ENCODE measurements at places on chromosomes 4 and X.

- no peaks in the 10 kb centered on the region for H3K36me3 ChIP-seq
- no peak overlapping the region for H3K27ac ChIP-seq
- no peaks in the 10 kb centered on the region for H3K27me3 ChIP-seq
- H3K4me1 ChIP-seq: no peaks in the 10 kb centered on the region
- no peak overlapping the region for H3K4me3 ChIP-seq
Measured at GRCh38 chr4:142824368-142824767, 21.7 kb downstream of the INPP4B start.

- H3K27me3 ChIP-seq: no peaks in the 10 kb centered on the region
- no peaks in the 10 kb centered on the region for H3K36me3 ChIP-seq
- H3K27ac ChIP-seq: no peak overlapping the region
- no peak overlapping the region for H3K4me3 ChIP-seq
Measured at GRCh38 chr4:187666697-187667494, 328.7 kb upstream of the ZFP42 start.

DNA sequence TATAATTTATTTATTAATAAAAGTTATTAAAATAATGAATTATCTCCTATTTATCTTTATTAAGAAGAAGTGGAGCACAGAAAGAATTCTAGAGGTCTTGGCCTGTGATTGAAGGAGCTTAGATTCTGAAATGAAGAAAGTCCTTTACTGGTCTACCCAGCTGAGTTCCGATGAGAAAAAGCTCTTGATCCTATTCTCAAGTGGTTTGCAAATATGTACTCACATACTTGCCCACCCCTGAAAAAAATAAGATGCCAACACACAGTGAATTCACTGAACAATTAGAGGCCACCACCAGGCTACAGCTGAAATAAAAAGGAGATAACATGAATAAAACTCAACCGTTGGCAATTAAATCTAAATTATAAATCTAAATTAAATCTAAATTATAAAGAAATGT, 253.4 kb downstream of the MAPK10 start:
- H3K4me1 ChIP-seq: no peaks in the 10 kb centered on the region
- H3K27me3 ChIP-seq: no peaks in the 10 kb centered on the region
- DNase-seq: no peak
- no peak overlapping the region for H3K27ac ChIP-seq
- H3K36me3 ChIP-seq: no peaks in the 10 kb centered on the region
- no peak overlapping the region for H3K4me3 ChIP-seq

- DNase-seq: no peak
- peaks cover 48% of the 10 kb centered on the region for H3K4me1 ChIP-seq
- peak overlapping the region; percentile 92 for H3K27ac ChIP-seq
- peaks cover 66% of the 10 kb centered on the region for H3K36me3 ChIP-seq
Measured at GRCh38 chr4:88736264-88736663, 38.6 kb upstream of the NAP1L5 start.

DNA sequence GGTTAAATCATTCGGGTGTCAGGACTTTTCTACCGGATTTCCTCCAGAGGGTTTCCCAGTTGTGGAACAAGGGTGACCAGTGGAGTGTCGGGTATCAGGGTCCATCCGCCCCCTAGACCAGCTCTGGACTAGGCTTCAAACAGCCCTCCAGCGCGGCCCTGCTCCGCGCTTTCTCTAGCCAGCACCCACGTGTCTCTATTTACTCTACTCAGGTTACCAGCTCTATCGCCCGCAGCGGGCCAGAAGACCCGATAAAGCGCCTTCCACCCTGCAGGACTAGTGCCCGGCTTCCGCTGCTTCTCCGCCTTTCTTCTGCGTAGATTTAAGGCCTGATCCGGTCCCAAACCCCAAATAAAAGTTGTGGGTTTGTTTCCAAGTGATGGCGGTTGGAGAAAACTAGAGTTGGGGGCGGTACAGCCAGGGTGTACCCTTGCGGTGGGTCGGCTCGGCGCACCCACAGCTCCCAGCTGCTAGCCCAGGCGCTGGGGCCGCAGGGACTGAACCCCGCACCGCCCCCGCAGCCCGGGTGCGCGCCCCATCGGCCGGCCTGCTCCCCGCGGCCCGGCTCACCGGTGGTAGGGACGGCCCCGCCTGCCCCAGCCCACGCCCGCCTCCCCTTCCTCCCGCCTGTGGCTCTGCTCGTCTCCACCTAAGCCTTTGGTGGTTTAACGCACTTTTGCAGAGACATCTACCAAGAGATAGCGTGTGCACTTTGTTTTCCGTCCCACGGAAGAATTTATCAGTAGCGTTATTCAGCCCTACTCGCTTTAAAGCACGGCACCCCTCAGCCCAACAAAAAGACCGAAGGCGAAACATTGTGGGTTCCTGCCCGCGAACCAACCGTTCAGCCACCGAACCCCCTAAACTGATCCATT, 2.1 kb downstream of the LEF1 start:
- H3K4me3 ChIP-seq: peak overlapping the region; percentile 59
- no peaks in the 10 kb centered on the region for H3K36me3 ChIP-seq
- peaks cover 39% of the 10 kb centered on the region for H3K27me3 ChIP-seq
- DNase-seq: no peak

DNA sequence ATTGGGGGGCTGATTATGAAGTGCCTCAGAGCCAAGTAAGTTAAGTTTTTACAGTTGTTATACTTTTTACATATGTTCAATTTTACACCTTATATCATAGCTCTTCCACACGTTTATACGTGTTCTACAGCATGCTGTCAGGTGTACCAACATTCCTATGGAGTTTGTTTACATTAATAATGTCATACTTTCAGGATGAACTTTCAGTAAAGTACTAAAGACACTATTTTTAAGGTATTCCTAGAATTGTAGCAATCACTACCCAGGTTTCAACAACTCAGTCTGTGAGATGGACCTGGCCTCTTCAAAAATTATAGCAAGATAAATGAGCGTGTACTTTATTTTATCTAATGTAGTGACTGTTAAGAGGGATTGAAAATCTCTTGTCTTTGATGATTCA, 92.6 kb downstream of the PTPN13 start:
- H3K27me3 ChIP-seq: no peaks in the 10 kb centered on the region
- H3K4me1 ChIP-seq: no peaks in the 10 kb centered on the region
- no peak for DNase-seq

- DNase-seq: peak; percentile 69
- no peaks in the 10 kb centered on the region for H3K4me1 ChIP-seq
- no peak overlapping the region for H3K4me3 ChIP-seq
- H3K27ac ChIP-seq: no peak overlapping the region
Measured at GRCh38 chrX:49291615-49292337, 11.7 kb upstream of the GAGE10 start.

DNA sequence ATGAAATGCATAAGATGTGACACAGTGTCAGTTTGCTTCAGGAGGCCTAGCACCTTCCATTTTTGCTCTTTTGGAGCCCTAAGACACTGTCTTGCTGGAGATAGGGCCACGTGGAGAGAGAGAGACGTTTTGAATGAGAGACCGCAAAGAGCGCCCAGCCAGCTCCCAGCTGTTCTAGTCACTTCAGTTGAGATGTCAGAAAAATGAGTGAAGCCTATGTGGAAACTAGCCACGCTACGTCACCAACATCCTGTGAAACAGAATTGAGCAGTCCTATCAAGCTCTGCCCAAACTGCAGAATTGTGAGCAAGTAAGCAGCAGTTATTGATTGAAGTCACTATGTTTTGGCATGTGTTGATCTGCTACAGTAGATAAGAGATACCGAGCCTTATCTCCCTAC, 13.1 kb downstream of the GPR82 start:
- no peak for DNase-seq
- no peaks in the 10 kb centered on the region for H3K4me1 ChIP-seq
- H3K27me3 ChIP-seq: no peaks in the 10 kb centered on the region
- H3K27ac ChIP-seq: no peak overlapping the region

GRCh38 chr4:1191621-1192020, 19.2 kb upstream of the SPON2 start:
- DNase-seq: peak; percentile 12
- H3K4me1 ChIP-seq: peaks cover 26% of the 10 kb centered on the region
- no peak overlapping the region for H3K4me3 ChIP-seq

- H3K4me3 ChIP-seq: no peak overlapping the region
- H3K27ac ChIP-seq: no peak overlapping the region
- DNase-seq: no peak
- no peaks in the 10 kb centered on the region for H3K4me1 ChIP-seq
- no peaks in the 10 kb centered on the region for H3K36me3 ChIP-seq
- peaks cover 9% of the 10 kb centered on the region for H3K27me3 ChIP-seq
Measured at GRCh38 chrX:24301060-24301459, 12.8 kb downstream of the SUPT20HL2 start.

- DNase-seq: no peak
- no peak overlapping the region for H3K27ac ChIP-seq
- H3K27me3 ChIP-seq: no peaks in the 10 kb centered on the region
- peaks cover 6% of the 10 kb centered on the region for H3K4me1 ChIP-seq
Measured at GRCh38 chr4:169274033-169274432, 3.3 kb upstream of the SH3RF1 start.

DNA sequence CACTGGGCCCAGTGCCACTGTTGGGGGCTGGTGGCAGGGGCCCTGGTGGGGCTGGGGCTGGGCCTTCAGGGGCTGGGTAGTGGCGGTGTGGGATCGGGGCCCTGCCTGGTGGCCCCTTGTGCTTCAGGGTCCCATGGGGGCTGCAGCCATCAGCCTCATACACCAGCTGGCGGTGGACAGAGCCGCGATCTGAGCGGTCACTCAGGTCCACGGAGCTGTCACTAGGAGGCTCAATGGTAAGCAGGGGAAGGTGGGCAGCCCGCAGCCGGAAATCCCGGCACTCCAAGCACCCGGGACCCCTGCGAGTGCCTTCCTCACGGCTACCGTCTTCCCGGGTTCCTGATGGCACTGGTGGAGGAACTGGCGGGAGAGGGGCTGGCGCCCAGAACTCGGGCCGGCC, 25.5 kb upstream of the KDM5C start:
- no peak for DNase-seq
- no peak overlapping the region for H3K27ac ChIP-seq
- H3K4me1 ChIP-seq: no peaks in the 10 kb centered on the region
- no peaks in the 10 kb centered on the region for H3K27me3 ChIP-seq
- H3K4me3 ChIP-seq: no peak overlapping the region
- no peaks in the 10 kb centered on the region for H3K36me3 ChIP-seq

- H3K4me3 ChIP-seq: no peak overlapping the region
- peaks cover 19% of the 10 kb centered on the region for H3K4me1 ChIP-seq
- H3K27ac ChIP-seq: peak overlapping the region; percentile 63
- no peaks in the 10 kb centered on the region for H3K27me3 ChIP-seq
- peaks cover 78% of the 10 kb centered on the region for H3K36me3 ChIP-seq
Measured at GRCh38 chr4:145153904-145154298, 26.5 kb downstream of the OTUD4 start.

Data from psoas muscle (tissue), 8 donors.